Mesenchymal stem cell (in vitro differentiated cells and primary cell): ENCODE measurements at places on chromosomes 2 and 18.

GRCh38 chr2:67416136-67416535, 19.0 kb downstream of the ETAA1 start:
- H3K36me3 ChIP-seq: no peaks in the 10 kb centered on the region
- H3K27me3 ChIP-seq: no peaks in the 10 kb centered on the region
- DNase-seq: no peak
- no peak overlapping the region for H3K27ac ChIP-seq
- no peak overlapping the region for H3K4me3 ChIP-seq

DNA sequence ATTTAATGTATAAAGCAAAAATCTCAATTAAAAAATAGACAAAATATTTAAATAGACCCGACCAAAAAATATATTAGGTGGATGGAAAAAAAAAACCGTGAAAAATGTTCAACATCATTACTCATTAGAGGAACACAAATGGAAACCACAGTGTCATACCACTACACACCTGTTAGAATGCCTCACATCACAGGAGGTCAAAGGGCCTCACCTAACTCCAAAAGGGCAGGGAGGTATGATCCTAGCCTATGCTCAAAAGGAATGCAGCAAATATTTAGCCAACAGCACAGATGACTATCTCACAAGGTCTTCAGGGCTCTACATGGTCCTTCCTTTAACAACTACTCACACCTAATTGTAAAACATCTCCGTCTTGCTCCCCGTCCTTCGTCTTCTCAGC, 185.5 kb upstream of the SETBP1 start:
- no peaks in the 10 kb centered on the region for H3K27me3 ChIP-seq
- no peak overlapping the region for H3K27ac ChIP-seq
- no peak overlapping the region for H3K4me3 ChIP-seq
- H3K4me1 ChIP-seq: no peaks in the 10 kb centered on the region

- DNase-seq: no peak
- H3K4me1 ChIP-seq: peaks cover 15% of the 10 kb centered on the region
- peaks cover 10% of the 10 kb centered on the region for H3K27me3 ChIP-seq
- no peaks in the 10 kb centered on the region for H3K36me3 ChIP-seq
Measured at GRCh38 chr2:159902722-159903121, 104.7 kb upstream of the CD302 start.

GRCh38 chr18:50099725-50100407, 95.1 kb downstream of the MYO5B start:
- DNase-seq: peak; percentile 45
- H3K27ac ChIP-seq: no peak overlapping the region
- H3K36me3 ChIP-seq: no peaks in the 10 kb centered on the region
- H3K27me3 ChIP-seq: no peaks in the 10 kb centered on the region
- peaks cover 2% of the 10 kb centered on the region for H3K4me1 ChIP-seq
- no peak overlapping the region for H3K4me3 ChIP-seq

- no peak overlapping the region for H3K27ac ChIP-seq
- no peaks in the 10 kb centered on the region for H3K27me3 ChIP-seq
Measured at GRCh38 chr18:52766002-52766545, 426.1 kb downstream of the DCC start.

DNA sequence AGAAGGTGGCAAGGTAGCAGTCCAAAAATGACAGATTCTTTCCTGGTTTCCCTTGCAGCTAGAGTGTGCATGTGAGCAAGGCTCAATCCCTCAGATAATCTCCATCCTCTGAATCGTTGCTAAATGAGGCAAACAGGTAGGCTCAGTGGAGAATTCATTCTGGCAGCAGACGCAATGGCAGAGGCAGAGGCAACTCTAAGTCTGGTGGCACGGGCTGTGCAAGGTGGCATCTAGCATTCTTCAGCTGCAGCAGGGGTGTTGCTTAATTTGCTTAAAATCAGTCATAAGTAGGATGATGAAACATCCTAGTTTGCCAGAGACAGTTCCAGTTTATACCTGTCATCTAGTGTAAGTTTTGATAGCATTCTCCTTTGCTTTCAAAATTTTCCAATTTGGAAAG, 391.1 kb upstream of the MEX3C start:
- H3K36me3 ChIP-seq: no peaks in the 10 kb centered on the region
- H3K4me3 ChIP-seq: no peak overlapping the region
- no peaks in the 10 kb centered on the region for H3K27me3 ChIP-seq
- no peak for DNase-seq
- H3K4me1 ChIP-seq: no peaks in the 10 kb centered on the region

- no peaks in the 10 kb centered on the region for H3K27me3 ChIP-seq
- peak overlapping the region; percentile 82 for H3K27ac ChIP-seq
- no peak for DNase-seq
- H3K4me1 ChIP-seq: peaks cover 23% of the 10 kb centered on the region
- H3K4me3 ChIP-seq: no peak overlapping the region
Measured at GRCh38 chr18:77039196-77040130, 93.1 kb downstream of the MBP start.

DNA sequence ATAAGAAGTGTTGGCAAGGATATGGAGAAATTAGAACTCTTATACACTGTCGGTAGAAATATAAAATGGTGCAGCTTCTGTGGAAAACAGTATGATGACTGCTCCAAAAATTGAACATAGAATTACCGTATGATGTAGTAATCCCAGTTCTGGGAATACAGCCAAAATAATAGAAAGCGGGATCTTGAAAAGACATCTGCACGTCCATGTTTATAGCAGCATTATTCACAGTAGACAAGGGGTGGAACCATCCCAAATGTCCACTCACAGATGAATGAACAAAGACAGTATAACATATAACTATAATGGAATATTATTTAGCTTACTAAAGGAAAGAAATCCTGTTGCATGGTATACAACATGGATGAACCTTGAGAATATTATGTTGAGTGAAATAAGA, 257.7 kb downstream of the TDRD15 start:
- H3K4me3 ChIP-seq: no peak overlapping the region
- no peaks in the 10 kb centered on the region for H3K36me3 ChIP-seq
- H3K4me1 ChIP-seq: no peaks in the 10 kb centered on the region
- no peak overlapping the region for H3K27ac ChIP-seq
- H3K27me3 ChIP-seq: no peaks in the 10 kb centered on the region

- peaks cover 10% of the 10 kb centered on the region for H3K27me3 ChIP-seq
- H3K4me1 ChIP-seq: no peaks in the 10 kb centered on the region
- no peak for DNase-seq
Measured at GRCh38 chr18:32544088-32544487, 73.4 kb upstream of the GAREM1 start.

DNA sequence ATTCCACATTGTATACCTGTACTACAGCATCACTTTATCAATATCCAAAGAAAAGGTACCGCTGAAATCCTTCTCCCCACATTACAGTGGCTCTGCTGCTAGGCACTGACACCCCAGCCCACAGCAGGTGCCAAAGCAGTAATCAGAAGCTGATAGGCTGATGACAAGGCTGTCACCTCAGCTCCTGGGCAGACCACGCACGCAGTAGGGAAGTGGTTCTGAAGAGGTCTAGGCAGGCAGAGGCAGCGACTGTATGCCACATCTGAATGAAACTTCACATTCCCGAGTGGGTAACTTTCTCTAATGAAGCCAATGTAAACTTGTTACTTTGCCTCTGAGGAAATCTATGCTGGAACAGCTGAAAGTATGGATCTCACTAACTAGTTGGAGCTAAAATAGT, 113.0 kb downstream of the MEP1B start:
- no peak overlapping the region for H3K4me3 ChIP-seq
- H3K27me3 ChIP-seq: no peaks in the 10 kb centered on the region

DNA sequence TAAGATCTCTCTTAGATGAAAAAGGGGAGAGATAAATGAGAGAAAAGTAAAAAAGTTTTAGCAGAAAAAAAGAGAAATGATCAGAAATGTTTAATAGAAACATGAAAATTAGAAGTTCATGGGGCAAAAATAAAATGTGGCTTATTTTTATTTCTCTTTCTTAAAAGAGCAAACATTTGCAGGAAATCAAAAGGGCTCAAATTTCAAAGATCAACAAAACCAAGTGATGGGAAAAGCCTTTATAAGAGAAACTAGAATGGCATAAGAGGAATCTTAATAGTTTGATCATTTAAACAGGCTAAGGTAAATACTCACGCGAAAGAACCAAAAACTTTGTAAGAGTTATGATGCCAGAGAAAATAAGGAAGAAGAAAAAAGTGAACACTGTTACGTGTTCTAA, 23.3 kb upstream of the DAW1 start:
- no peak overlapping the region for H3K27ac ChIP-seq
- H3K4me3 ChIP-seq: no peak overlapping the region
- no peak for DNase-seq

GRCh38 chr18:45666520-45666919, 51.2 kb downstream of the SLC14A2 start:
- no peak overlapping the region for H3K4me3 ChIP-seq
- H3K4me1 ChIP-seq: peaks cover 18% of the 10 kb centered on the region
- H3K27me3 ChIP-seq: no peaks in the 10 kb centered on the region
- DNase-seq: no peak
